NCI-H69 (cell line): ENCODE measurements at places on chromosomes 2 and 18.

DNA sequence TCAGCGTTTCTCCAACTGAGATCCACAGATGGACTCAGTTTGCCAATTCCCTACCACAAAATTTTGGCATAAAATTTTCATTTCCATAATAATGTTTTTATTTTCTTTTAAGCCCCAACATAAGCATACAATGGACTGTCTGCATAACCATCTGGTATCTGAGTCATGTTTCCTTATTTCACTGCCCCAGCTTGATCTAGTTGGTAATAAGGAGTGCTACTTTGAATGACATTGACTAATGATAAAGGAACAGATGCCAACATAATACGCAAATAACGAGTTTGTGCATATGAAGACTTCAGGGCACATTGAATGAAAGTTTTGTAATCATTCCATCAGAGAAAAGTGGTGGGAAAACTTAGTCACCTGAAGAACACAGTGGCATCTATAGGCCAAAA, 8.8 kb upstream of the MBD2 start:
- DNase-seq, result peak; percentile 77

DNA sequence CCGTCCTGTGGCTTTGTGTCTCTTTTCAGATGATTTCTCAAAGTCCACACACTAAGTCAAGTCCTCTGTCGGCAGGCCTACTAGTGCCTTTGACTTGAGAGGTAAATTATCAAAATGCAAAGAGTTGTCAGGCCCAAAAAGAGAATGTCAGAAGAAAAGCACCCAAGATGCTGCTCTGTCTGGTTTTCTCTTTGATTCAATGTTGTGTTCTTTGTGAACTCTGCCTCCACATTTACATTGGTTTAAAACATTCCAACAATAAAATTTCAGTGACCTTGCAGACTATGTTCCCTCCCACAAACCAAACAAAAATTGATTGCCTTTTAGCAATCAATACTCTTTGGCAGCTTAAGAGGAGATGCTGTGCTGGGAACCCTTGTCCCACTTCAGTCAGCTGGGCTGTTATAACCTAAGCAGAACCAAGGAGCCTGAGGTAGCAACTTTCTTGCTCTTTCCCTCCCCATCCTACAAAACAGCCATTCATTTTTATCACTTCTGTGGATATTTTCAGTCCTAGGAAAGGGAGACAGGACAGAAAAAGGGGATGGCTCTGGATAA, 19.6 kb upstream of the SATB2 start:
- DNase-seq, result no peak

- DNase-seq, result no peak
These were observed 15.3 kb downstream of the ZC3H6 start for GRCh38 chr2:112290648-112291047.

- no peak for DNase-seq
These were observed 353.1 kb downstream of the ARHGAP15 start for GRCh38 chr2:143482316-143482715.

GRCh38 chr2:128028668-128029054, 802 bp upstream of the SAP130 start:
- no peak for DNase-seq

DNA sequence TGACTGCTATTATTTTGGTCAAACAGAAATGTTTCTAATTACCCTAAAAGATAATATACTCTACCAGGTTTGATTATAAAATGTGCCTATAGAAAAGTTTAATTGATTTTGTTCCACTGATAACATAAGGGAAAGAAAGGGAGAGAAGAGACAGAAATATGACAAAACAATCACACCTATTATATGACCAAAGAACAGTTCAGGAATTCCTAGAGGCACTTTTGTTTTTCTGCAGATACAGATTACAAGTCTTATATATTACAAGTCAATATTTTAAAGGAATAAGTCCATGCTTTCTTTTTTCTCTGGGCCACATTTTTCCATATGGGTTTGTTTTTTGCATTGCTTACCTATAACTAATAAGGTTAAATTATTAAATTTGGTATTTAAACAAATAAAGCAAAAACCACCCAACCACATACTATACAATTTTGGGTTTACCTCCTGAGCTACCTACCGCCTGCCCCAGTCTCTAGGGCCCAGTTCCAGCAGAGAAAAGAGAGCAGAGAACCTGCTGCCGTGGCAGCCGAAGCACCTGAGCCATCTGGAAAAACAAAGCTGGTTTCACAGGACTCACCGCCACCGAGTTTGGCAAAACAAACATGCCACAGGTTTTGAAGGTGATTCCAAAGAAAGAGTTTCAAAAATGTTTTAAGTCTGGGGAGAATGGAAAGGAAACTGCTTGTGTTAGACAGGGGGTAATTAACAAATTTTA, 92.1 kb downstream of the DYM start:
- DNase-seq, result peak; percentile 73

- no peak for DNase-seq
These were observed 1.4 kb upstream of the ACMSD start for GRCh38 chr2:134836986-134837385.

- peak; percentile 64 for DNase-seq
These were observed 225.5 kb upstream of the KLHL14 start for GRCh38 chr18:32998285-32998684.

GRCh38 chr18:31553800-31554199, 37.9 kb upstream of the TTR start:
- peak; percentile 47 for DNase-seq

DNA sequence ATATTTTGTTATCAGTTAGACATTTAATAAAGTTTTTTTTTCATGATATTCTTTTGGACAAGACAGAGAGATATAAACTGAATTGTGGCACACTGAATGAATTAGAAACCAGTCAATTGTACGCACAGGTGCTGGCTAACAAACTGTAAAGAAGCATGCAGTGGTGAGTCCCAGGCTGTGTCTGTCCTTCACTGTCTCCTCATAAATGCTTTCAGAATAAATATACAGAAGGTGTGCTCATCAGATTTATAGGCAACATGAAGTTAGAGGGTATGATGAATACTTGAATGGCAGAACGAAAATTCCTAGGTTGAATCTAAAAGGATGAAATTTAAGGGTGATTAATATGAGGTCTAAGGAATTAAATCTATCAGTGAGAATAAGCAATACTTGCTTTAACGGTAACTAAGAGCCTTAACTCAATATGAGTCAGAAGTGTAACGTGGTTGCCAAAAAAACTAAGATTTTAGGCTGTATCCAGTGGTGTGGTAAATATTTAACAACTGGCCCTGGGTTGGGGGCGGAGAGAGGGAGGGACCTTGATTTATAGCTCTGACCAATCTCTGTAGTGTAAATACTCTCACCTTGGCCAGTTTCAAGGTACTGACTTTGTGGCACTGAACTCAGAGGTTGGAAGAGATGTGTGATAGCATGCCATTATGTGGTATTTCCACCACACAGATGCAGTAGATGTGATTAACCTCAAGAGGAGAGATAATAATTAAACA, 41.9 kb upstream of the AAK1 start:
- peak; percentile 1 for DNase-seq

GRCh38 chr18:78965260-78965659, 14.4 kb upstream of the SALL3 start:
- DNase-seq, result no peak

- DNase-seq, result no peak
These were observed 7.2 kb downstream of the PDCD1 start for GRCh38 chr2:241851325-241852115.

DNA sequence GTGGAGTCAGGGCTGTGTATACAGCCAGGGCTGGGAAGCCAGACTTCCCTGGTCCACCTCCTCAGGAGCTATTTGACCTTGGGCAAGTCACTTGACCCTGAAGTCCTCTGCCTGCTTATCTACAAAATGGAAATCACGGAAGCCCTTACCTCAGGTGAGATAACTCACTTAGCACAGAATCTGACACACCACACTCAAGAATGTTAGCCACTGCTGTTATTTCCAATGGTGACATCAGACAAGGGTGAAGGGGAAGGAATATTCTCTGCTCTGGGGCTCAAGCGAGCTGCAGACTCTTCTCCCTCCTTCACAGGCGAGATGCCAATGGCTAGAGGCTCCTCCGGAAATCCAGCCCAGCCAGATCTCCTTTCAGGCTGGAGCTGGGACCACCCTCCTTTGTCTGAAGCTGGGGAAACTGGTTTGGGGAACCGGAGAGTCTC, 189.6 kb downstream of the HAUS1 start:
- DNase-seq, result no peak

DNA sequence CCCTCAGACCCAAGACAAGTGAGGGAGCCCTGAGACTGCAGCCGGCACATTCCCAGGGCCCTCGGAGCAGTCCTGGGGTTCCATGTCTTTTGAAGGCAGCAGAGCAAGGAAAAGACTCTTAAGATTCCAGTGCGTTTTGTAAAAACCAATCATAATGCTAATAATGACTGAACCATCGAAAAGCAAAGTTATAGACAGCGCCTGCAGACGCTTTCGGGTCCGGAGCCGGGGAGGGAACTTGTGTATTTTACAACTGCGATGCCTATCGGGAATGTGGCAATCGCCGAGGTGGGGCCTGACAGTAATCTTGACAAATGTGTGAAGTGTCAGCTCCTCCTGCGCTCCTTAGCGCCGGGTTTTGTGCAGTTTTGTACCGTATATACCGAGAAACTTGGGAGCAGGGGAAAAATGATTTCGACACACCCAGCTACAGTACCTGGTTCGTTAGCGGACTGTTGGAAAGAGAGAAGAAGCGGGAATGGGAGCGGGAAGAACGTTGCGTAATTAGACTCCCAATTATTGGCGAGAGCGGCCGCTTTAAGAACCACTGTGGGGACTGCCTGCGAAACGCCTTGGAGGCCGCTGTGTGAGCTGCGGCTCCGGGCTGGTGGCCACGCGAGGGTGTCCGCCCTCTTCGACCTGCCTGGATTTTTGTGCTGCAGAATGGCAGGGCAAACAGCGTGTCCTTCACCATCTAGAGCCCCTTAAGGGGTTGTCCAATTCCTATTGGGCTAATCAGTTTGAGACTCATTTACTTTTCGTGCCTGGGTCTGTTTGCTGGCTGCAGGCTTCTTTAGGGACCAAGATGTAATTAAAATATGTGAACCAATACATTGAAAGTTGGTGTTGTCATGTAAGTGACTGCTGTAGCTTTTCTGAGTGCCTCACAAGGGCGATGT, 2.4 kb downstream of the EPAS1 start:
- DNase-seq, result peak; percentile 17

DNA sequence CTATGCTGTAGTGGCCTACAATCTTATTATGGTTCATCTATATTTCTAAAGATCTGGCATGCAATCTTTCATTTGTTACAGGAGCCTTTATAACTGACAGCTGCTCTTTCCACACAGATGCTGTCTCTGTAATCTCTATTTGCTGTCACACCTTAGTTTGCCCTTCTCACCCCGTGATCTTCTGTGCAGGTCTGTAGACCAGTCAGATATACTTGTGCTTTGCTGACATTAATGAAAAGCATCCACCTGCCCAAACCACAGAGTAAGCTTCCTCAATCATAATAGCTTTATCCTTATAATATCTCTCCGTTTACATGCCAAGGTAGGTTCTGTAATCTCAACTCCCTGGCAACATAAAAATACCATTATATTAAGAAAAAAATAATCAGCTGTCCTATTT, 122.4 kb downstream of the GRB14 start:
- DNase-seq, result no peak

DNA sequence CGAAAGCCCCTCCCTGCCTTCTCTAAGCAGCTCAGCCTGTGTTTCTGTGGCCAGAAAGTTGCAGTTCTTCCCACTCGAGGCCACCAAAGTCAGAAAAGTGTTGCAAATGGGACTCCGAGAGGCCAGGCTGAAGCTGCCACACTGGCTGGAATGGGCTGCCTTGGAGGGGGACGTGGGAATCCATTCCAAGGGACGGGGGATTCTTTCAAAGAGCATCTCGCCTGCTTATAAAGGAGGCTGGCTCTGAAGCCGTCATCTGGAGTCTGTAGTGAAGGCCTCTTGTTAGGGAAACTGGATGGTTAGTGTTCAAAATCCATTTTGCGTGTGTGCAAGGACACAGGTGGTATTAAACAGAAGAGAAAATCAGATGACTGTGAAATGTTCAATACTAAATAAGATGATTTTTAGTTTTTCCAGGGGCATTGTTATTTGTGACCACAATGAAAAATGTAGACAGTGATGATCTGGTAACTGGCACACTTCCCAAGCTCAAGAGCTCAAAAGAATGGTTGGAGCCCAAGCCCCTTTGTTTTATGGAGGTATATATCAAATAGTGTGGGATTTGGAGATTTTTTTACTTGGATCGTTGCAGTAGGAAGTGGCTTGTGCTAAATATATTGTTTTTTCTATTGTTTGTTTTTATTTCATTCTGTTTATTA, 782 bp downstream of the FAM228B start:
- DNase-seq, result peak; percentile 59

DNA sequence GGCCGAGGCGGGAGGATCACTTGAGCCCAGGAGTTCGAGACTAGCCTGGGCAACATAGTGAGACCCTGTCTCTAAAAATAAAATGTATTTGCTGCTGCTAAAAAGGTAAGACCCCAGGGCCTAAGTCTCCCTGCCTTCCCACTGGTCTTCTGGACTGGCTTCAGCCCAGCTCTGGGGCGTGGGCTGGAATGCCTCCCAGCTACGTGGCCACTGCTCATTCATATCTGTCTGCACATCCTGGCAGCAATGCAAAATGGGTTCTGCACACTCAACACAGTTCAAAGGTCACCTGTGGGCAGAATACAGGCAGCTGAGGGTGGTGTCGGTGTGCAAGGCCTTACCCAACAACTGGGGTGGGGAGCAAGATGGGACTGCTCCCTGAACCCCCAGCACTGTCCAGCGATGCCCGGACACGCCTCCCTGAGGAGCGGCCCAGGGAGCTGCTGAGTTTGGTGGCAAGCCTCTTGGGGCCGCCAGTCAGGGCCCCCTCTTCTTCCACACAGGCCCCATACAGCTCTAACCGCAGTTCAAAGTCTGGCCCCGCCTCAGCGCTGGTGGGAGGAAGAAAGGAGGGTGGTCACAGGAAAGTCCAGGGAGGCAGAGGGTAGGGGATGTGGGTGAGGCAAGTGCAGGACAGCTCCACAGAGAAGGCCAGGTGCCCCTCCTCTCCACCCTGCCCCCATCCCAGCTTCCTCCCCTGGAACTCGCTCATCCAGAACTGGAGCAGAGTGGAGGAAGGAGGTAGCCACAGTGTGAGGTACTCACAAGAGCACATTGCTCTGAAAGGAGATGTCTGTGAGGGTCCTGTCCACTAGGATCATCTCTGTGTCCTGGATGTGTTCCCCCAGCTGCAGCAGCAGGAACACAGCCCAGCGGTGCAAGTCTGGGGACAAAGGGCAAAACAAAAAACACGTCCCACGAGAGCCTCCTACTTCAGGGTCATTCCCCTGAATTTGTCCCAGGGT, 8.2 kb downstream of the WDR54 start:
- DNase-seq, result no peak
